ENCODE measurements at places on chromosomes 6 and 20.

DNA sequence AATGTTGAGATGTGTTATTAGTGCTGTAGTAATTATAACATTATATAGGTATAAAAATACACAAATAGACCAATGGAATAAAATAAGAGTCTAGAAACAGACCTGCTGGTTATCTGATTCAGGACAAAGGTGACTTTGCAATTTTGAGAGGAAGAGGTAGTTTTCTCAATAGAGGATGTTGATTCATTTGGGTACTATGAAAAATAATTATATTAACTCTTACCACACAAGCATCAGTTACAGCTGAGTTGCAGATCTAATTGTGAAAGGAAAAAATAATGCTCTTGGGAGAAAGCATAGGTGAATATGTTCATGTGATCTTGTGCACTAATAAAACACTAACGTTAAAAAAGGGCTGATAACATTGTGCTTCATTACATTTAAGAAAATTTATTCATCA is 103.0 kb downstream of the BCKDHB start:
- DNase-seq, result no peak

GRCh38 chr6:14339172-14339571 is 221.6 kb downstream of the CD83 start:
- no peak for DNase-seq

- peak; percentile 66 for DNase-seq
Measured at GRCh38 chr20:54103067-54103761, 32.8 kb upstream of the BCAS1 start.

GRCh38 chr6:114995526-114995925 is 652.7 kb upstream of the HS3ST5 start:
- DNase-seq, result no peak

DNA sequence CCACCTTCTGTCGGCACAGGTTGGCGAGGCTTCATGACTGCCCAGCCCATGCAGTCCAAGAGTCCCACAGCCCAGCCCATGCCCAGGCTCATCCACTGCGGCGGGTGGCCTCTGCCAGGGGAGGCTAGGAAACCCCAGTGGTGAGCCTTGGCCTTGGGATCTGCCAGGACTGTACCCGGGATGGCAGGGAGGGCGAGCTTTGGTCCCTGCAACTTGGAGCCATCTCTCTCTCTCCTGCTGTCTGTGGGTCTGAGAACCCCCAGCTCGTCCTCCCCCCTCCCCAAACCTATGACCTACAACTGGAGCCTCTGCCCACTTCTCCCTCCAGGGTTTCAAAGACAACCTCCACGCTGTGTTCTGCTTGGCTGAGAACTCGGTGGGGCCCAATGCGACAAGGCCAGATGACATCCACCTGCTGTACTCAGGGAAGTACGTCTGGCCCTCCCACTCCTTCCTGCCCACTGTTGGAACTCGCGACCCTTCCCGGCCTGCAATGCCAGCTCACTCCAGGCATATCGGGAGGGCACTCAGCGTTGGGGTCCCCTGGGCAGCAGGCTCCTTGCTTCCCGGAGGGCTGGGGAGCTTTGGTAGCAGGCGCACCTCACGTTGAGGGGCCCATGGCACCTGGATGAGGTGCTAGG is 19.7 kb downstream of the NPEPL1 start:
- no peak for DNase-seq

GRCh38 chr20:61755971-61756845 is 309.5 kb downstream of the TAF4 start:
- no peak for DNase-seq

DNA sequence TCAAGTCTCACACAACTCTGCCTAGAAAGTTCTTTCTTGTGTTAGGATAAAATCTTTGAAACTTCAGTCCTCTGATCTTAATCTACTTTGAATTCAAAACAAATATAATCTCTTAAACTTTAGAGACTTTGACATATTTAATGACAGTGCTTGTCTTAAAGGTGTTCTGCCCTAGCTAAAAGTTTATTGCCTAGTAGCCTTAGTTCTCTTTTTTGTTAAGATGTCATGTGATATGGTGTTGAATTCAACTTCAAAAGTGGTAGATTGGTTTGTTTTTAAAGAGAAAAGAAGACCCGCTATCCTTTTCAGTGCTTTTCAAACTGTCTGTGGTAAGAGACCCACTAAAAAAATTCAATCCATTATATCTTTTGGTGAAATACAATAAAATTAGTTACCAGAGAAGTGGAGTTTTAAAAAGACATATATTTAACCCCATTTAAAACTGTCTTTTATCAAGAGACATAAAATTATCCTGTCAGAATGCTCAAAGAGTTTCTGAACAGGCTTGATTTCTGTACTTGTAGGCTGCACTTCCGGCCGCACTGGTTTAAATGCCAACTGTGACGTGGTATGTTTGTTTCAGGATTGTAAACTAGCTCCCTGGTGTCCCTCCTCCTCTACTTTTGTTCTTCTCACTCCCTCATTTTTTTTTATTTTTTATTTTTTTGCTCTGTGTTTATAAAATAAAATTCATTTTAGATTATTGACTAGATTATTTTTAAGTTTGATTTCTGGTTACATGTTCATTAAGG is 76.5 kb downstream of the QKI start:
- peak; percentile 28 for DNase-seq

GRCh38 chr20:62796699-62797491 is 622 bp downstream of the MRGBP start:
- DNase-seq, result no peak

DNA sequence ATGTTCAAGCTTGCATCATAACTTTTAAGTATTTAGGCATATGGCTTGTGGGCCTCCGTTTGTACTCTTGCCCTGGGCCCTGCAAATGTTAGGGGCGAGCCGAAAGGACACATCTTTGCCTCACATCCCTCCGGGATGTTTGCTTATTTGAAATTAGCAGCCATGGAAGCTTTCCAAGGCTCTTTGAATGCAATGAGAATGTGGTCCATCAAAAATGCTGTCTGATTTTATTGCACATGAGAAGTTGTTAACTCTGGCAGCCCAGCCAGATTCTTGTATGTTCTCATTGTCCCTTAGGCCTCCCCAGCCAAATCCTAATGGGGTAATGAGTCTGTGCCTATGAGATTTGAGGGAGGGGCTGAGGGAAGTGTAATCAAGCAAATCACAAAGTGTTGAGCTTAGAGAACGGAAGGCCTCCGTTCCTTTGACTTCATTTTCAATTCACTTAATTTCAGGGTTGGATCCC is 261.2 kb upstream of the MARCKS start:
- DNase-seq, result peak; percentile 52

GRCh38 chr20:37807471-37808232 is 95.3 kb upstream of the VSTM2L start:
- no peak for DNase-seq

DNA sequence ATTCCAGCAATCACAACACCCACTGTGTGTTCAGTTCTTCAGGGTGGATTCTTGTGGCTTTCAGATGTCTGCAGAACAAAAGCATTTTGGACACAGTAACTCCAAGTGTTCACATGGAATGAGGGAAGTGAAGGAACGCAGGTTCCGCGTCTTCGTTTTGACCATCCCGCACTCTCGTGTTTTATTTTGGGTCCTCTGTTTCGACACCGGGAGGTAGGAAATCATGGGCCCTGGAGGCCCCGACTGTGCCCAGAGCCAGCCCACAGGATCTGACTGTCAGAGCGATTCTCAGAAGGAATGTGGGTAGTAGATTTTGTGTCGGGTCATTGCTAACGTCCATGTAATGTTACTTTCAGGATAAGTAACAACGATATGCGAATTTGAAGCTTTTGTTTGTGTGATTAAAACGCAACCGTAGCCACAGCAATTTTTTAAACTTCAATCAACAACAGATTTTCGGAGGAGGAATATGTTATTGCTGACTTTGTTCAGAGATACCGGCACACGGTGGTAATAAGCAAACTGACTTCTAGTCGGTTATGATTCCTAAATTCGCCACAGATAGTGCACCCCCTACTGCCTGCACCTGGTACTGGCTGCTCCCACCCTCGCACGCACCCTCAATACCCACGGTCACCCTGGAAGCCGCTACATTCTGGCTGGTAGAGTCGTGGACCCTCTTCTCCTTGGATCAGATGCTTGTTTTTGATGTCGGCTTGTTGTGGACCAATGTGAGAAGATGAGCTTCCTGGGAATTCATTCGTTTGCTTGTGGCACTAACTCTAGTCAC is 10.5 kb downstream of the NPEPL1 start:
- DNase-seq, result no peak

DNA sequence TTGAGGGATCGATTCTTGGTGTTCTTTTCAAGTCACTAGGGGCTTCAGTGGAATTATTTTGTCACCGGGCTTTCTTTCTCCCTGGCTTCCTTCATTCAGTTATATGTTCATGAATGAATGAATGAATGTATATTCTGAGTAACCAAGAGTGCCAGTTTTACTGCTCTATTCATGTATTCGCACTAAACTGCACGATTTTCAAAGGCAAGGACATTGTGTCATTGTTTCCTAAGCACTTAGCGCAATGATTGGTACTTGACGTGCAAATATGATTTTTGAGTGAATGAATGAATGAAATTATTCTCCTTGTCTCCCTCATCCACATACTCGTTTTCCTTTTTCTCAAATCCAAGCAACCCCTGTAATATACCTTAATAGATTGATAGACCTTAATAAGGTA is 822 bp downstream of the AFG1L start:
- no peak for DNase-seq

GRCh38 chr6:157985378-157986155 is 3.9 kb downstream of the SYNJ2 start:
- DNase-seq, result no peak

DNA sequence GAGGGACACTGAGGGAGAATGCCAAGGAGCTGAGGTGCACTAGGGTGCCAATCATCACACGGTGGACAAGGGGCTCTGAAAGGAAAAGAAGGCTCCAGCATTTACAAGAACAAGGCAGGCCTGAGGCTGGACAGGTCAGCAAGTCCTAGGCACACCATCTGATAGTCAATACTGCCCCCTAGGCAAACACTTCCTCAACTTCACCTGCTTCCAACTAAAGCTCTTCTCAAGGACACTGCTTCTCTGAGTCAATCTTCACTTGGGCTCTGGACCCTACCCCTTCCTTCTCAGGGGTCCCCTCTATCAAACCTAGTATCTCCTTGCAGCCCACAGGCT is 37.7 kb upstream of the SLC4A11 start:
- peak; percentile 39 for DNase-seq

- no peak for DNase-seq
Measured at GRCh38 chr6:96391776-96392360, 129.7 kb upstream of the UFL1 start.

DNA sequence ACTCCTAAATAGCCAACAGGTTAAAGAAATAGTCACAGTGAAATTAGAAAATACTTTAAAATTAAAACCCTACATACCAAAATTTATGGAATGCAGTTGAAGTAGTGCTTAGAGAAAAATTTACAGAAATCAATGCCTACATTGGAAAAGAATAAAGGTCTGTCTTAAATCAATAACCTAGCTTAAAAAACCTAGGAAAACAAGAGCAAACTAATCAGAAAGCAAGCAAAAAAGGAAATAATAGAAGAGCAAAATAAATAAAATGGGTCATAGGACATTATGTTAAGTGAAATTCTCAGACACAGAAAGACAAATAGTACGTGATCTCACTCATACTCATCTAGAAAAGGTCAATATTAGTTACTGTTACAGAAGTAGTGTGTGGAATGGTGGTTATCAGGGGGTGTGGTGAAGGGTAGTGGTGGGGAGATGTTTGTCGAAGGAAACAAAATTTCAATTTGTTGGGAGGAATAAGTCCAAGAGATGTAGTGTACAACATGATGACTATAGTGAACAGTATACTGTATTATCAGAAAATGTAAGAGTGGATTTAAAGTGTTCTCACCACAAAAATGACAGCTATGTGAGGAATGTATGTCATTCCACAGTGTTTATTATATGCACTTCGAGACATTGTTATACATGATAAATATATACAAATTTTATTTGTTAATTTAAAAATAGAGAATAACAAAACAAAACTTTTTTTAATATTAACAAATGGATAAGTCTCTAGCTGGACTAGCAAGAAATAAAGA is 423.6 kb downstream of the CDH26 start:
- no peak for DNase-seq

DNA sequence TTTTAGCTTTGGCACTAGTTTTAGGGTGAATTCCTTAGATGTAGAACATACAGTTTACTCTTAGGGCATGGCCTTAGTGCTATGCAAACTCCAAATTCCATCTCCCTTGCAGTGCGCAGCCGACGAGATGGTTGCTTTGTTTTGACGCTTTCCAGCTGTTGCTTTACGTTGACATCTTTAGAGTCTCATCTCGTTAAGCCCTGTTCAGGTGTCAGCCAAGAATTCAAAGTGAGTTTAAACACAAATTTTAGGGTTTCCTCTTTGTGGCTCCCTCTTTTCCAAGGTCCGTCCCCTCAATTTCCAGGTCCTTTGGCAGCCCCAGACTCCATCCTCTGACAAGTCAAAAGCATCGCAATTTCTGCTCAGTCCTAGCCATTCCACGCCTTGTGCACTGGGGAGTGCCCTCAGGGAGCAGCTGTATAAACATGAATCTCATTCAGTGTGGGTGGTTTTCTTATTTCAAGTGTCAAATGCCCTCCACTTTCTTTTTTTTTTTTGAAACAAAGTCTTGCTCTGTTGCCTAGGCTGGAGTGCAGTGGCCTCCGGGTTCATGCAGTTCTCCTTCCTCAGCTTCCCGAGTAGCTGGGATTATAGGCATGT is 14.1 kb upstream of the MAK start:
- no peak for DNase-seq

DNA sequence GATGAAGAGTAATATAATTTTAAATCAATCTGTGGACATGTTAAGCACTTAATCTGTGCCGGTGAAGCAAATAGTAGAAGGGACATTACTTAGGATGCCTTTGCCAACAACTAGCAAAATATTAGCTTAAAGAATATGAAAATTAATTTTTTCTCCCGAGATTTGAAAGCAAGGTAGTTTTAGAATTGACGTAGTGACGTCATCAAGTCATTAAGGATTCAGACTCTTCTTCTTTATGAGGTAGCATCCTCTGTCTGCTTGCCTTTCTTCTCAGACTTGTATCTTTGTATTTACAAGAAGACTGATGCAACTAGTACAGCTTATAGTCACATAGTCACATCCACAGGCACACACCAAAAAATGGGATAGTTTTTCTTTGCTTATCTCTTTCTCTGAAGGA is 374.4 kb downstream of the MMUT start:
- DNase-seq, result no peak

- DNase-seq, result no peak
Measured at GRCh38 chr6:140041056-140041455, 666.6 kb upstream of the CITED2 start.

- DNase-seq, result no peak
Measured at GRCh38 chr20:22692119-22692475, 107.7 kb upstream of the FOXA2 start.

GRCh38 chr6:77457720-77458349 is 5.5 kb downstream of the HTR1B start:
- DNase-seq, result peak; percentile 97

GRCh38 chr6:127990074-127990473 is 89.2 kb upstream of the THEMIS start:
- DNase-seq, result no peak

- no peak for DNase-seq
Measured at GRCh38 chr20:52843425-52843824, 128.7 kb upstream of the TSHZ2 start.

DNA sequence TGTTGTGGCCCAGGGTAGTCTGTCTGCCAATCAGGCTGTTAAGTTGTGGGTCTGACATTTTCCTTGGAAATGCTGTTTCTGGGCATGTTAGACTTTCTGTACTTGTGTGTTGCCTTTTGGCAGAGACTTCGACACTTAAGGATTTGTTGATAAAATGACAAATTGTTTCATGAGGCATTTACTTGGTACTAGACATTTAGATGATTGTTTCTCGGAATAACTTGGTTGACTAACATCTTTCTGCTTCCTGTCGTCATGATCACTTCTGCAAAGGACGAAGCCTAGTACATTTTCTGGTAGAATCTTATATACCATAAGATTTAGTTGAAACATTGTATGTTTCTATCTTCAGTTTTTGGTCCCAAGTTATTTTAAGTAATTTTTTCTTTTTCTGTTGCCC is 34.1 kb downstream of the UTRN start:
- peak; percentile 24 for DNase-seq

Measured in fibroblast of mammary gland (primary cell).